Cardiac septum (tissue), 1 donor: ENCODE measurements at places on chromosomes 11 and 22.

- no peak for DNase-seq
These were observed 37.0 kb upstream of the FTH1 start for GRCh38 chr11:62004473-62004872.

DNA sequence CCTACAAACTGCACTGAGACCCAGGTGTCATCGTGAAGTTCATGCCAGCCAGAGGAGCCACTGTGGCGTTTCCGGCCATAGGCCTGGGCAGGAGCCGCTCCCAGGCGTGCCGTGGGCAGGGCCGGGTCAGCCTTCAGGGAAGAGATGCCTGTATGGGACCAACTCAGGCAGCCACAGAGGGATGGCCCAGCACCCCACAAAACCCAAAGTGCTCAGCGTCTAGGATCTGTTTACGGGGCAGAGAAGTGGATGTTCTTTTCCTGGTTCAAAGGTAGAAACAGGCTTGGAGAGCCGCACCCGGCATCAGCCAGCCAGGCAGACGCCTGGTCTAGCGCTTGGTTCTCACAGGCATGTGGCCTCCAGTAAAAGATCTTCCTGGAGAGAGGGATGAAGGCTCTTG, 8.4 kb upstream of the BID start:
- DNase-seq = no peak

GRCh38 chr11:75437966-75438659, 5.1 kb upstream of the KLHL35 start:
- DNase-seq = no peak

GRCh38 chr11:134345237-134345550, 13.4 kb downstream of the GLB1L2 start:
- no peak for DNase-seq

GRCh38 chr11:75782540-75783263, 14.1 kb downstream of the DGAT2 start:
- DNase-seq = no peak

- no peak for DNase-seq
These were observed 38.2 kb downstream of the ATXN10 start for GRCh38 chr22:45709866-45710265.
